ENCODE measurements at places on chromosomes 6 and 20.

DNA sequence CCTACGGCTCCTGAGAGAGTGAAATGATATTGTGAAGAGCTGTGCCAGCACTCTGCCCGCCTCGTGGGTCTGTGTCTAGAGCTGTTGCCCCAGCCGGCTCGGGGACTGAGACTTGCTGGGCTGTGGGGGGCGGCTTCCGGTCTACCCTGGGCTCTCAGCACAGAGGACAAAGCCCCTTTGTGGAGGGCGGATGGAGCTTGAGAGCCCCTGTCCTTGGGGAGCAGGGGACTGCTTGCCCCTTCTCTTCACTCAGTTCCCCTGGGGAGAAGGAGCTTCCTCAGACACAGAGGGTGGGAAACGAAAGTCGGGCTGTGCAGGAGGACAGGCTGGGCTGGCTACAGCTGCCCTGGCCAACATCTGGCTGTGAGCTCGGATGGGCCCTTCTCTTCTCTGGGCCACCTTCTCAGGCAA is 11.0 kb downstream of the SRC start:
- DNase-seq, result no peak

GRCh38 chr20:2798814-2799213 is 1.6 kb downstream of the CPXM1 start:
- DNase-seq, result no peak

- DNase-seq, result no peak
Measured at GRCh38 chr6:129006724-129007514, 124.0 kb downstream of the LAMA2 start.

GRCh38 chr6:33621711-33622388 is 728 bp downstream of the ITPR3 start:
- DNase-seq, result peak; percentile 27

- DNase-seq, result no peak
Measured at GRCh38 chr6:25147223-25147622, 132.0 kb upstream of the CARMIL1 start.

DNA sequence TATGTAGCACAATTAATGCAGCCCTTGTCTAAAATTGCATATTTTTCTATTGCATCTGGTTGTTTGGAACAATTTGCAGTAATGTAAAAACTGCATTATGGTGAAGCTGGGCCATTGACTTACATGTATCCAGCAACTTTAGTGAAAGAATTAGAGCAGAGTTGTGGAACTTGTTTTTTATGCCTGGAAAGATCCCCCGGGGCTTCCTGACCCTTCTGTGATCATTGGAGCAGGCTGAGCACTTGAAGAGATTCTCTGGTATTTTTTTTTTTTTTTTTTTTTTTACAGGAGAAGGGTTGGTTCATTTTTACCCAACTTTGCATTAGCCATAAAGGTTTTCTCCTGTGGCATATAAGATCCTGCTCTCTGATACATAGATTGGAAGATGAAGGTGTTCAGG is 45.0 kb downstream of the LIN28B start:
- DNase-seq, result no peak

DNA sequence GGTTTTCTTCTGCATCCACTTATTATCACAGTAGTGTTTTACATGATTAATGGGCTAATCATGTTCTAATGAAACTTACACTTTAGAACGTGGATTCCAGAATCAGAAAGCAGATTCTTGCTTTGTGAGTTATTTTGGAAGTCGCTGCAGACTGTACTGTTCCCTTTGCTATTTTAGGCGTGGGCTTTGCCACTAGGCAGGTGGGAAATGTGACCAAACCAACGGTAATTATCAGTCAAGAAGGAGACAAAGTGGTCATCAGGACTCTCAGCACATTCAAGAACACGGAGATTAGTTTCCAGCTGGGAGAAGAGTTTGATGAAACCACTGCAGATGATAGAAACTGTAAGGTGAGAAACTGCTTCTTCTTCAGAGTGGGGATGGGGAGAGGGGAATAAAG is 598 bp downstream of the FABP7 start:
- no peak for DNase-seq

DNA sequence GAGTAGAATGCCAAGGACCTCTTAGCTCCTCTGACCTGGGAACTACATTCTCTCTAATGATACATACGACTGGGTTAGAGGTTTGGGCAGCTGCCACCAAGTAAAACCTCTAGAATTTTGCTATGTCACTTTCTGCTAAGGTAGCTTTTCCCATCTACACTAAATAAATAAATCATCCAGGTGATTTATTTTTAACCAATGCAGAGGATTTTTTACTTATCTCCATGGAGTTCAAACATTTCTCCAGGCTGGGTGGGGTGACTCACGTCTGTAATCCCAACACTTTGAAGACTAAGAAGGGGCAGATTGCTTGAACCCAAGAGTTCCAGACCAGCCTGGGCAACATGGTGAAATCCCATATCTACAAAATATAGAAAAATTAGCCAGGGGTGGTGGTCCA is 27.1 kb downstream of the HNF4A start:
- no peak for DNase-seq

GRCh38 chr6:39731565-39731964 is 6.4 kb upstream of the KIF6 start:
- no peak for DNase-seq

DNA sequence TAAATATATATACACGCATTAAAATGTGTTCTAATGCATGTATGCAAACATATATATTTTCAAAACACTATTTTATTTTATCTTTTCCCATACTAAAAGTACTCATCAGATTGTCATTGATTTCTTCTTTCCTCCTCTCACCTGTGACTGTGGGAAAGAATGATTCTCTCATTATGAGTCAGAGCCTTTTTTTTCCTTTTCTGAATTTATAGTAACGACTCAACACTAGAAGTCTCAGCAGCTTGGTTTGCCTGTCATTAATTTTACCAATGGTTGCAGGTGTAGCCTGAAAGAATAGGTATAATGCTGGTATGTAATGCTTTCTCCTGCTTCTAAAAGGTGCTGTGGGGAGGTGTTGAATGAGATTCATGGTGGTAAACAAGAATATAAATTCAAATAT is 328.7 kb downstream of the UTRN start:
- no peak for DNase-seq

DNA sequence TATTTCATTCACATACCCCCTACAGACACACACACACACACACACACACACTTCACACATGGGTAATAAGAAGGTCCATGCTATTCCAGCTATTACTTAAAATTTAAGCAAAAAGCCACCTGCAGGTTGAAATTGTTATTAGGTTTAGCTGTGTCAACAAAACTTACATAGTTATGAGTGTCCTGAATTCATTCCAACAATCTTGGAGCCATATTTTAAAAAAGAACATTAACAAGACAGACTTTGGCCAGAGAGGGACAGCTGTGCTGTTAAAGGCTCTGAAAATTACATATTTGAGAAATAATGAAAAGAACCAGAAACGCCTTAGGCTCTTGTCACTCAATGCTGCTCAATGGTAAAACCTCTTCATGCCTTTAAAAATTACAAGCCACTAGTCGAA is 455.3 kb downstream of the EPM2A start:
- DNase-seq, result no peak

DNA sequence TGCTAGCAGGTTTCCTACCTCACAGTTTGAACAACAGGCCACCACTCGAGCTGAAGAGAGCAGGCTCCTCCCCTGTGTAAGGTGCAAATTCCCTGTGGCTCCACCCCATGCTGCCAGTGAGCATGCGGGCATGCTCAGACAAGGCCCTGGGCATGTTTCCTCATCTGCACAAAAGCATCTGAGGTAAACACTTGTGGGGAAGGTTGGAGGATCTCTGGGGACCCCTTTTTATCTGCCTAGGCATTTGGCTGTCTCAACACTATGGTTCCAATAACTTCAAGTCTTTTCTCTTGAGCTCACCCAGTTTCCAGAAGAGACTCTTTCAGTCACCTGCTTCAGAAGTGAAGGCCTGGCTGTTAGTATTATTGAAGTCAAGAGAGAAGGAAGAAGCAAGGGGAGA is 9.4 kb downstream of the C6orf58 start:
- DNase-seq, result no peak

- DNase-seq, result no peak
Measured at GRCh38 chr6:125375821-125376220, 74.1 kb upstream of the HDDC2 start.

- no peak for DNase-seq
Measured at GRCh38 chr6:129857838-129858237, 3.3 kb downstream of the TMEM244 start.

DNA sequence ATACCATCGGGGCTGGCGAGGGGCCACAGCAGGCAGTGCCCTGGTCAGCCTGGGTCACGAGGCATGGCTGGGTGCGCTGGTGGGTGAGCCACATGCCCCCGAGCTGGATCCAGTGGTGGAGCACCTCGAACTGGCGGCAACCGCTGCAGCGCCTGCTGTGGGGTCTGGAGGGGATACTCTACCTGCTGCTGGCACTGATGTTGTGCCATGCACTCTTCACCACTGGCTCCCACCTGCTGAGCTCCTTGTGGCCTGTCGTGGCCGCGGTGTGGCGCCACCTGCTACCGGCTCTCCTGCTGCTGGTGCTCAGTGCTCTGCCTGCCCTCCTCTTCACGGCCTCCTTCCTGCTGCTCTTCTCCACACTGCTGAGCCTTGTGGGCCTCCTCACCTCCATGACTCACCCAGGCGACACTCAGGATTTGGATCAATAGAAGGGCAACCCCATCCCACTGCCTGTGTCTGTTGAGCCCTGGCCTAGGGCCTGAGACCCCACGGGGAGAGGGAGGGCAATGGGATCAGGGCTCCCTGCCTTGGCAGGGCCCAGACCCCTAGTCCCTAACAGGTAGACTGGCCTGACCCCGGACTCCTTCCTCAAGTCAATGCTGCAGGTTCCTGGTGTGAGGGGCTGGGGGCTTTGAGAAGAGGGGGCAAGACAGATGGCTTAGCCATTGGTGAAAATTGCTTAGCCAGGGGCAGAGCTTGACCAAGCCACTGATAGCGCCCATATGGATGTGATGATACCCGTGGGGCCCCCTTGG is 598 bp downstream of the TMEM239 start:
- DNase-seq, result no peak

DNA sequence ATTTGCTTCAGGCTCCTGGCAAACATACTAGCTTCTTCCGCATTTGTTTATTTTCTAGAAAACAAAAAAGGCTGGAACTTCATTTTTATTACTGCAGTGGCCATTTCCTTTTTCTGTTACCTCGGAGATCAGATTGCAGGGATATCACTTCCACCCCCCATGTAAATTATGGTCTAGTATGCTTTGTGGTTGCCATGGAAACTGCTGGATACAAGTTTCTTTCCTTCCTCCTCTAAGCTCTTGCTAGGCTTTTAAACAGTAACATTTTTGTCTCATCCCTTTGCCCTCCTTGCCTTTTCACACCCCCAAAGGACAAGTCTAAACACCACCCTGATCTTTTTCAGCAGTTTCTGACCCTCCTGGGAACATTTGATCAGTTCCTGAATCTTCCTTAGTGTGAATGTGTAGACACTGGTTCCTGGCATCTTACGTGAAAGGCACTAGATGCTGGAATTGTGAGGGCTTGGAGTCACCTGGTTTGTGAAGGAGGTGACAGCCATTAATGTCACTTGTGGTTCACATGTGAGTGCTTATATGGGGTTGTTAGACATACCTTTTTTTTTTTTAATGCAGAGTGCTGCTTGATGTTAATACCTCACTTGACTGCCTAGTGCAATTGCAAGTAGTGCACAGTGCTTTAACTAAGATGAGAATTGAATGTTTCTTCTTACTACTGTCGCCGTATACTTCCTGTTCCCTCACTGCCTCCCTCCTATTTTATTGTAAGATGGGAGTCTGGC is 181.6 kb downstream of the JARID2 start:
- no peak for DNase-seq

DNA sequence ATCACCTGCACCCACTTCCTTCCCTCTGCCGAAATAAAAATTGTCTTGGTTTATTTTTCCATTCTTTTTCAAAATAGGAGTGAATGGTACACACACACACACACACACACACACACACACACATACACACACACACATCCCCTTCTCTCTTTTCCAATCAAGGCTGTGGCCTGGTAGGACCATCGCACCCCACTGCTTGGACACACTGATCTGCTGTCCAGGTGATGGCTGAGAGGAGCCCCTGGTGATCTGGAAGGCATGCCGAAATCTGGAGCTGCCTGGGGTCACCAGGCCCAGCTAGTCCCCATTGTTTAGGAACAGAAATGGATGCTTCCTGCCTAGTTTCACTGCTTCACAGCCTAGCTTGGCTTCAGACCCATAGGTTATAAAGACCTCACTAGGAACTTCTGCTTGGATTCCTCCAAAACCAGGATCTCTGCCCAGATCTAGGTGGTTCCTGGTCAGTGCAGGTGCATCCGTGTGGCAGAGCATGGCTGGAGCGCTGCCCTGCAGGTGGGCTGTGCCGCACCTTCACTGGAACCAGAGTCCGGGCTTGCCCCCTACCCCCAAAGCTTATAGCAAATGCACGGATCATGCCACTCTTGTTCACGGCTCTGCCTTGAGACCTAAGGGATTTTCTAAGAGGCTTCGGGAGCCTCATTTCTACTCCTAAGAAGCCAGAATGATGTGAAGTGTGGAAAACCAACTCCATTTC is 42.9 kb upstream of the DACT2 start:
- DNase-seq, result no peak

GRCh38 chr20:47490795-47491194 is 10.9 kb upstream of the NCOA3 start:
- no peak for DNase-seq

DNA sequence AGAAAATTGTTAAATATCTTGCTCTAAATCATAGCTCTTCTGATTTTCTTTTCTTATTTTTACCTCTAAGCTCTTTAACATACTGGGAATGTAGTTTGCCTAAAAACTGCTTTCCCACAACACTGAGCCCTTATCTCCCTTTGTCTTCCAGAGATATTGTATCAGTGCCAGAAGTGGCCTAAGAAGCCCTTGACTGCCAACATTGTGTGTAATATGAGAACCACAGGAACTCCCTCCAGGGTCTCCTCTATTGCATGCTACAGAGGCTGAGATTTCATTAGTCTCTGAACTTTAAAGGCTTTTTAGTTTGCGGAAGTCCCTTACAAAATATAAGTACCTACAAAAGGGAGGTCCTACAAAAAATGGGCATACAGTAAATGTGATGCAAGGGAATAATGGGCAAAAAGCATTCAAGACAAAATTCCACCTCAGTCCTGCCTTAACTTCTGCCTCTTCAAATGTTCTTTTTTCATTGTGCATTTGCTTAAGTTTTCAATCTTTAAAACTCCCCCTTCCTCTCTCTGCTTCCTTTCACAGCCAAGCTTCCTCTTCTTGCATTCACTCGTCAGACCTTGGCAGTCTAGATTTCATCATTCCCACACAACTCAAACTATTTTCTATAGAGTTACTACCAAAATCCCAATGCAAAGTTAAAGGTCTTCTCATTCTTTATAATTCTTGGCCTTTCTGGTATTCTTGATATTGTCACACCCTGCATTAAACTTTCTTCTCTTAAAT is 76.5 kb downstream of the ADGRG6 start:
- no peak for DNase-seq

- no peak for DNase-seq
Measured at GRCh38 chr6:165725201-165725600, 62.2 kb upstream of the PDE10A start.

- DNase-seq, result no peak
Measured at GRCh38 chr20:48724891-48725554, 102.8 kb downstream of the PREX1 start.

GRCh38 chr6:134778431-134778830 is 171.5 kb downstream of the ALDH8A1 start:
- DNase-seq, result no peak
